Erythroblast (primary cell): ENCODE measurements at places on chromosomes 6 and 20.

DNA sequence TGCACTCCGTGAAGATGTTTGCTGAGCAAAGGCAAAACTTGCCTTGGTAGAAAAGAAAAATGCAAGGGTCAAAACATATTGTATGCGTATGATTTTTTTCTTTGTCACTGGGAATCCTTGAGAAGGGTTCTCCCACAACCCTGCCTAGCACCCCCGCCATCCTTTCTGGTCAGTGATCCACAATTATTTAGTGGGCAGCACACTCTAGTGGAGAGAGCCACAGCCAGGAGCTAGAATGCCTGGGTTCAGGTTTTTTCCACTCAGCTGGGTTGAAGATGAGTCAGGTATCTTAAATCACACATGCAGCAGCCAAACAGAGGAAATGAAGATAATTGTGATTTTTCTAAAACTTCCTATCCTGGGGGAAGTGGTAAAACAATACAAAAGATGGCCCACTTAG is 243.1 kb downstream of the PKHD1 start:
- DNase-seq: no peak

GRCh38 chr20:34709044-34709830 is 5.1 kb downstream of the TP53INP2 start:
- peak; percentile 91 for DNase-seq

GRCh38 chr20:20411402-20411801 is 43.5 kb downstream of the INSM1 start:
- DNase-seq: no peak

GRCh38 chr20:15252304-15252703 is 914.9 kb upstream of the FLRT3 start:
- DNase-seq: no peak

DNA sequence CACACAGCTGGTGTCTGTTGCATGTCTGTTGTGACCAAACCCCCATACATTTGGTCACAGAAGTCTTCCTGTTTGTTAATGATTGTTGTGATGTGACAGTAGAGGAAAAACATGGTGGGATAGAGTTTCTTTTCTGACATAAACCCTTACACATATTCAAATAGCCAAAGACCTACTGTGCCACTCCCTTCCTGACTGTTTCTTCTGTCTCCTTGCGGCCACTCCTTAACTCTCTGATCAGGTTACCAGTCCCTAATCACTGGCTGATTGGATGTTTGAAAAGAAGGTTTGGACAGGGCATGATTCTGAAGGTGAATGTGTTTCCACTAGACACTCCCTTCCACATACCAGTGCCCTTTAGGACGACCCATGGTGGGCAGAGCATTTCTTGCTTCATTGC is 101.2 kb downstream of the SCP2D1 start:
- DNase-seq: no peak
